HT1080 (cell line): ENCODE measurements at places on chromosomes 7 and 10.

DNA sequence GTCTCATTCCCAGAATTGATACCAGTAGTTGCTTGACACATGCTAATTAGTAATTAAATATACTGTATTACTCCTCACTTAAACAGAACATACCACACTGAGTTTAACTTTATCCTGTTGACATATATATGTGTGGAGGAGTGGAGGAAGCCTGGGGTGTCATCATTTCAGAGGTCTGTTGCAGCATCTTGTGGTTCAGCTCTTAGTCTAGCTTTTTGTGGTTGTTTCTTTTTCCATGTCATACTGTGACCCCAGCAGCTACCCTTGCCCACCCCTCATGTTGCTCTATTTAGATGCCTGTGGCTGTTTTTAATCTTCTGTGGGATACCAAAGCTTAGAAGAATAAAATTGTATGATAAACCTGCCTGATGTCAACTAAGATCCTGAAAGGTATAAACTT lies 875.4 kb downstream of the LRMDA start:
- DNase-seq, result no peak

GRCh38 chr10:17758896-17759295 lies 6.9 kb downstream of the TMEM236 start:
- DNase-seq, result no peak

GRCh38 chr10:43819464-43820230 lies 171.0 kb upstream of the ZNF32 start:
- DNase-seq, result no peak

DNA sequence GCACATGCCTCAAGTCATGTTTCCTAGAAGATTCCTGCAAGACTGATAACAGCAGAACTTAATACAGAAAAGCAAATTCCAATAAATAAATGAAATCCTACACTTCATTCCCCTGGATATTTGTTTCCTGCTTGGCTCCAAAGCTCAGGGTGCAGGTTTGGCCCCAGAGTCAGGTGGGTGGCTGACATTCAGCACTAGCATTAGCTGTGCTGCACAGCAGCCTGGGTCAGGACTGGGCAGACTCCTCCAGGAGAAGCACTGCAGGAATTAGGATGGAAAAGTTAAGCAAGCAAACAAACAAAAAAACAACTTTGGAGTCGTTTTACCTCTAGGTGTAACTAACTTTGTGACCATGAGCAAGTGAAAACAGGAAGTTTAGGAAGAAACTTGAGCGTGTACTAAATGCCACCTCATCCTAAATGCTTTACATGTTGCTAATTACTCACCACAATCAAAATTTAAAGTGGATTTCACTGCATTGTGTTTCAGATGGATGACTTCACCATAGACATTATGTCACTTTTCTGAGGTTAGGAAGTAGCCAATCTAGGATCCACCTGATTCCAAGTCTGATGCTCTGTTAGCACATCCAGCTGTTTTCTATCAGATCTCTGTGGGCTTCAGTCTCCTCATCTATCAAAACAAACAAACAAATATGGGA lies 239.4 kb downstream of the C7orf25 start:
- DNase-seq, result peak; percentile 55

GRCh38 chr7:2522780-2523433 lies 3.3 kb downstream of the LFNG start:
- no peak for DNase-seq

DNA sequence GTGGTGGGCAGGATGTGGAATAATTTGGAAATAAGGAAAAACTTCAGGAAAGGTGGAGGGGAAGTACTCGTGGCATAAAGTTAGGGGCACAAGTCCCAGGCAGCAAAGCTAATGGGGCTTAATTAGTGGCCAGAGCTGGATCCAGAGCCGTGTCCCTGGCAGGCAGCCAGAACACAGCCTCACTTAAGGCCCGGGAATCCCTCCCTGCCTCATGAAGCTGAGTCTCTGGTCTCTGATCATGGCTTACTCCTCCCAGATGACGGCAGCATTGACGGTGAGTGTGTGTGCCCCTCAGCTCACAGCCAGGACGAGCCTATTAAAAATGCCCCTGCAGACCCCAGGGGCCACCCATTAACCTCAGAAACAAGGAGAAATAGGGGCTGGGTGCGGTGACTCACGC lies 48.2 kb upstream of the NPTX2 start:
- no peak for DNase-seq

DNA sequence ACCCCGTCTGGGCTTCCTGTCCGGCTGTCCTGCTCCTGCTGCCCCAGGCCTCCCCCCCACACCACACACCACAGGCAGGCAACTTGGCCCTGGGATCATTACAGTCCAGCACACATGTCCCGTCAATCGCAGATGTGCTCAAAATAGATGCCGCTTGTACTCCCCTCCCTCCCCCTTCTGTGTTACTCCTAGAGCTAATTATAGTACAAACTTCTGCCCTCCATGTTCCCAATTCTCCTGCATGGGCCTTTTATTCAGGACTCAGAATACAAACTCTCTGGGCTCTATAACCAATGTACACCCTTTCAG lies at the start of gene SYNPO2L:
Gene SYNPO2L, minus strand, starts transcription at position 40 of the 309 bp plus-strand sequence. CDS start 107 bp downstream, outside the sequence.
- no peak for DNase-seq

DNA sequence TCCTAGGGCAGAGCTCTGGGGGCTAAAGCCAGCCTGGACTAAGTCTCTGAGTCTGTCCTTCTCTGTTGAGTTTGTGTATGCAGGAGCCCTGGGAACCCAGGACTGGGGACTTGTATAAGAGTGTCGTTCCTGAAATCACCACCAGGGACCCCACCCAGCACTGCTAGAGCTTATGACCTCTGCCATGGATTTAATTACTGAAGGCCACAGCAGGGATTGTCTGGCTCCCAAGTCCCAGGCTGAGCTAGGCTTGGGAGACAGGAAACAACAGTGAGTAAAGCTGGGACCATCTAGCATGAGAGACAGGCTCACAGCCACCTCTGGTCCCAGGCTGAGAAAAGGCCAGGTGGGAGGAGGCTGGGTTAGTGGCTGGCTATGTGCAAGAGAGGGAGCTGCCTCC lies 1.4 kb upstream of the TSPAN15 start:
- peak; percentile 80 for DNase-seq

DNA sequence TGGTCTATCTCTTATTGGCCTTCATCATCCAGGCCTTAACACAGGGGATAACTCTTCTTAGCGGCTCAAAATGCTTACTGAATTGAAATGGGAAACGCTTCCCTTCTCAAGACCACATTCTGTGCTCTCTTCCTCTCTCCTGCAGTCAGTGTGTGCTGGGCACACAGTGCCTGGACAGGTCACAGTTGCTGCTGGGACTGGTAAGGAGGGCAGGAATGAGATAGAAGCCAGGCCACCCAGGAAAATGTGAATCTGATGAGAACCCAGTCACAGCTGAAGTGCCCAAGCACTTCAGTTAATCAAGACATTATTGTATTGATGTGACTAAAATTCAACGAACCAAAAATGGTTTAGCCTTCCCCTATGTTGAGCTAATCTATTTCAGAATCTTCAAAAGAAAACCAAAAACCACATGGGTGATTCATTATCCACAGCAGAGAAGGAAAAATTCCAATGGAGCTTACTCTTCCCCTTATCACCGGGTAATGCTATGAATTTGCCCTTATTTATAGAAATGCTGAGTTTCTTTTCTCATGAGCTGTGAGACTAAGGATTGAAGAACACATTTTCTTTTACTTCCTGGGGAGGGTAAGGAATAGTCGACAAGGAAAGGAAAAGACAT lies 41.2 kb upstream of the PLPP4 start:
- DNase-seq, result peak; percentile 97

GRCh38 chr7:133562621-133563020 lies 309.7 kb downstream of the EXOC4 start:
- DNase-seq, result no peak

DNA sequence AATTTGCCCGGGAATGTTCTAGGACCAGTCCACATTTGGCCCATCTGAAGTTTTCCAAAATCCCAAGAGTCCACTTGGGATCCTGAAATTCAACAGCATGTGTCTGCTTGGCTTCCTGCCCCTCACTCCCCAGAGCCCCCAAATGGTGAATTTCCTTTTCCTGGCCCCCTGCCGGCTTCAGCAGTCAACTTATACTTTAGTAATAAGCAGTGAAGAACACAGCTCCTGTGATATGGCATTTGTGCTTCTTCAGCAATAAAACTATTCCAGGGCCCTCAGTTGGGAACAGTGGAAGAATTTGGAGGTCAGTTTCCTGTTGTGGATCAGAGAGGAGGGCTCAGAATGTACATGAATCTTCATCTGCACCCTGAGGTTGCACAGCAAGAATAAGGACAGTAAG lies 51.1 kb downstream of the PRF1 start:
- no peak for DNase-seq

DNA sequence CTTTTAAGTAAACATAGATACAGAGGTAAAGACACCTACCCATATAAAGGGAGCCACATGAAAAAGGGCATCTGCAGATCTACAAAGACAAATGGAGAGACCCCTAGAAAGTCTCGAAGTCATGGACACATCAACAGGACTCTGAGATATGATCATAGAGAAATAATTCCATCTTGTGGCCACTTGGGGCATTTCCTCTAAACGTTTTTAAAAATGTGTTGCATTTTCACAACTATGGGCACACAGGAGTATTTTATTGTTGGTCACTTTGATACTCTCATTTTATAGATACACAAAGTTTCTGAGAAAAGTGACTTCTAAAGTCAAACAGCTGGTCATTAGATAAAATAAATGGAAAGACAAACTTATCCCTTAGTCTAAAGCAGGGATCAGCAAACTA lies 87.1 kb downstream of the CRTAC1 start:
- DNase-seq, result no peak

DNA sequence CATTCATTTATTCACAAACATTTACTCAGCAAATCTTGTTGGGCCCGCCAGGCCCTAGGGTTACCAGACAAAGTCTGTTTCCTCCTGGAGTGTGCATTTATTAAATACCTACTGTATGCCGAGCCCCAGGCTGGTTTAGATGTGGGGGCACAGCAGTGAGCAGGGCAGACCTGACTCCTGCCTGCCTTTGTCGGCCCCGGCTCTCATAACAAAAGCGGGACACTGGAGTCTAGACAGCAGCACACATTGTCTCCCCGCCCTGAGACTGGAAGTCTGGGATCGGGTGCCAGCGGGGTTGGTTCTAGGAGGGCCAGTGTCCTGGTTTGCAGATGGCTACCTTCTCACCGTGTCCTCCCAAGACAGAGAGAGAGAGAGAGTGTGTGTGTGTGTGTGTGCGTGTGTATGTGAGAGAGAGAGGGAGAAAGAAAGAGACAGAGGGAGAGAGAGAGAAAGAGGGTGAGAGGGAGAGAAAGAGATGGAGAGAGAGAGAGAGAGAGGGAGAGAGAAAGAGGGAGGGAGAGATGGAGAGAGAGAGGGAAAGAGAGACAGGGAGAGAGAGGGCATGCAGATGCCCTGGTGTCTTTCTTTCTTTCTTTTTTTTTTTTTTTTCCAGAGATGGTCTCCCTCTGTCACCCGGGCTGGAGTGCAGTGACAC lies 25.9 kb downstream of the ELFN1 start:
- DNase-seq, result no peak

DNA sequence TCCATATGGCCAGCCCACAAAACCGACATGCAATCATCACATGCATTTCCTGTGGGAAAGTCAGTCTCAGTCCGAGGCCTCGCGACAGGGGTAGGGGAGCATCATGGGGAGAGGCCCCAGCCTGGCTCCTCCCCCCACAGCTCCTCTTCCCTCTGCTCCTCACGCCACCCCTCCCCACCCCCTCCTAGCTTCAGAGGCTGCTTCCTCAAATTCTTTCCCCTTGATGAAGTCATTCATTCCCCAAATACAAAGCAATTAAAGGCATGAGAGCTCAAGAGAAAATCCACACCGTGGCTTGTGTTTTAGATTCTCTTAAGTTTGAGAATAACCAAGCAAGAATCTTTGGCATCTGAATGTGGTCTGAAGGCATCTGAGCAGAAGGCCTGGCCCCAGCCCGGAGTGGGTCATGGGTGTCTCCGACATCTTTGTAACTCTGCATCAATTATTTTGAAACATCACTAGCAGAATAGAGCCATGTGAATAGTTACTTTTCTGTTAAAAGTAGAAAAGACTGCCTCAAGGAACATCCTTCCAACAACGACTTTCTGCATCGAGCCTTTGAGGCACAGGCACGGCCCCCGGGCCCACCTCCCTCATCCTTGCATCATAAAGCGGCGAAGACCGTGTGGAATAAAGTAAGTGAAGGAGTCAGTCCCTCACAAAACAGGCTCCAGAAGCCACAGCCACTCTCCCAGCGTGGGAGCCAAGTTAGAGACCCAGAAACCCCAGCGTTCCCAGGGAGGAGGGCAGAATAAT lies 90.9 kb downstream of the DIP2C start:
- peak; percentile 34 for DNase-seq

GRCh38 chr7:29071203-29071874 lies 75.0 kb downstream of the CPVL start:
- DNase-seq, result no peak

DNA sequence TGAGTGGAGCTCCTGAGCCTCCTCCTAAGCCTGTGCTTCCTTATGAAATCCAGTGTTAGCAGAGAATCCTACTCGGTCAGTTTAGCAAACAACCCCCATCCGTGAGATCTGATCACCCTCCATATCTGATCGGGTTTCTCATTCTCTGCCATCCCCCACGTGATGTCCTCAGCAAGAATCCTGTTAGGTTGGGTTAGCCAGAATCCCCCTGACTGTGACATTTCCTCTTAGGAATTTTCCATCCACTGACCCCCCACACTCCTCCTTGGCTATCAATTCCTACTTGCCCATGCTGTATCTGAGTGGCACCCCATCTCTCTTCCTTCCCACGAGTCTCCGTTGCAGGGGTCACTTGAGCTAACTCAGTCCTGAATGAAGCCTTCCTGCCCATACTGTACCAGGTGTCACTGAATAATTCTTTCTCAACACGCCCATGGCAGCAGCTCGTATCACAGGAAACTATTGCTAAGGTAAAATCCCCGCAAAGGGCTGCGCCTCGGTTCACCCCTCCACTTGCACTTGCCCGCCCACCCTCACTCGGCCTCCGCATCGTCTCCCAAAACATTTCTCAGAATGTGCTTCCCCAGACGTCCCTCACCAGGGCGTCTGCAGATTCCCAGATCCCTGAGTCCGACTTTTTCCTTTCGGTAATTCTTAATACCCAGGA lies 44.1 kb downstream of the MYOF start:
- DNase-seq, result peak; percentile 32

DNA sequence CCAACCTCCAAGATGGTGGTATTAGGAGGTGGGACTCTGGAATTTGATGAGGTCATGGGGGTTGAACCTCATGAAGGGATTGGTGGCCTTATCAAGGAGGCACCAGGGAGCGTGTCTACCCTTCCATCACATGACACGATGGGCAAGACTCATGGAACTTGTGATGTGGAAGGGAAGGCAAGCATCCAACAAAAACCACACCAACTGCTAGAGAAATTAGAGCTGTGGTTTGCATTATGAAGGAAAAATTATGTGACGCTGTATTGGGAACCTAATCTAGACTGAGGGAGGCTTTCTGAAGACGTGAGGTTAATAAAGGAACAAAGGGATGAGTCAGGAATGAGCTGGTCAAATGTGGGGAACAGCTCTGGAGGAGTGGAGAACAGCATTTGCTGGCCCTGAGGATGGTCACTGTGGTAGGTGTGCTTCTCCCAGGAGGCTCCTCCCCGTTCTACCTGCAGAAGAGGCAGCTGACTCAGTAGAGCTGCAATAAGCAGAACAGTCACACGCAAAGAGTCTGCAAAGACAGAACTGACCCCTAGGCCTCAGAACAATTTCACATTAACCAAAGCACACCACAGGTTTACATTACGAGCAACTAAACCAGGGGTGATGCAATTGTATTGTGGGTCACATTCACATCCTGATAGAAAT lies 236.6 kb upstream of the GRB10 start:
- peak; percentile 79 for DNase-seq
